ENCODE measurements at places on chromosomes 7 and 10.

- no peak for DNase-seq
These were observed 68.4 kb upstream of the PRPS1L1 start for GRCh38 chr7:18096087-18096486.

- no peak for DNase-seq
These were observed 60.9 kb downstream of the MYOF start for GRCh38 chr10:93420944-93421825.

DNA sequence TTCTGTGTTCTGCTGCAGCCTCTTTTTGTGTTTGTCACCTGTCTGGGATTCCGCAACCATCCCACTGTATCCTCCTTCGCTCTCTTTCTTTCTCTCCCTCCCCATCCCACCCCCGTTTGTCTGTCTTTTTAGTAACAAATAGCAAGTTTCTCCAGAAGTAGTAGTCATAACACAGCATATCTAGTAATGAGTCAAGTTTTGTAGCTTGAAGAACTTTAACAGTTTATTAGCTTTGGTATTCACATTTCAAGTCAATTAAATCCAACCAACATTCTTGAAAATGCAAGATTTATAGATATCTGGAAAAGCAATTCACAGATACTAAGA lies 154.1 kb upstream of the MTPN start:
- no peak for DNase-seq

DNA sequence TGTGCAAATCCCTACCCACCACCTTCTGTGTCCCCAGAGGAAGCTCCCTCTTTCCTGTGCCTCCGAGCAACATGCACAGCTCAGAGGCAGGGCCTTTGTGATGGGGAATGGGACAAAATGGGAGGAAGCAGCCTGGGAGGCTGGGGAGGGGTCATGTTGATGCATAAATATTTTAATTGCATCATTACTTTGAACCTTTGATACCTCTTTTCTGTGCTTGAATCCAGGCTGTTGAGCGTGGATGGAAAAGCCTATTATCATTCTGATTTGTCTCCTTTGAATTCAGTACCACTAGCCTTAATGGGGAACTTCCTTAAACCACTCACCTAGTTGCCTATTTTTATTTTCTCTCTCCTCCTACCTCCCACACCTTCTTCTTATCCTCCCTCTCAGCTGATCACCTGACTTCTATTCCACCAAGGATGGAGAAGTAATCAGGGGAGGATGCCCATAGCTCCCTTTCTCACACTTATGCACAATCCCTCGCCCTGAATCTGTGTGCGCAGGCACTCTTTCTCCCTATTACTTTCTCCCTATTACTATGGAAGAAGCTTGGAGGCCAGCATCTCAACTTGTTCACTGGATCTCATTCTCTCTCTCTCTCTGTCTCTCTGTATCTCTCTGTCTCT lies 78.5 kb downstream of the SEC61G start:
- DNase-seq: no peak

GRCh38 chr7:39541511-39541910 lies 24.7 kb upstream of the YAE1 start:
- no peak for DNase-seq

All from naive thymus-derived CD4-positive, alpha-beta T cell (primary cell).